ENCODE measurements at places on chromosomes 3 and 15. TPM values are rescaled to one million over a fixed set of nuclear protein-coding genes. Genes with fewer than 3 reads are reported as not detected.
A peak's percentile ranks its signal among the peaks of the same experiment; 100 is the strongest.

DNA sequence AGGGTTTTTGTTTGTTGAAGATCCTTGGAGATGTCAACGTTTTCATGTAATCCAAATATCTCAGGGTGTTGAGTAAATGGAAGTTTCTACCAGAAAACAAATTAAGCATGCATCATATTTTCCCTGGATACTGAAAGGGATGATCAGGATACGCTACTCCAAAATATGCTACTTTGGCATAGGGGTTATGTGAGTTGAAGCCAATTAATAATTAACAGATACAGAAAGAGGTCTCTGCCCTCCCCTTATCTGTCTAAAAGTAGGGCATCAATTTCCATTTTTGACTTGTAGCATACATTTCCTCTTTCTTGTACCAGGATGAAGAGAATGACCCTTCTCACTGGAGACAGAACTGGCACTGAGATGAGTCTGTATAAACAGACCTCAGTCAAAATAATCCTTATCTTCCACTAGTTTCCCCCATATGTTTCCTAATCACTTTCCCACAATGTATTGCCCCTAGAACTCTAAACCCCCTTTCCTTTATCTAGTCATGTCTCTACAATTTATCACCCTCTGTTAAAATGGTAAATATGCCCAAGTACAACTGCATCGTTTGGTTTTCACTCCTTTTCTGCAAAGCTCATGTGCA is 17.4 kb upstream of the ASB14 start:
- DNase-seq = no peak

- DNase-seq = no peak
These were observed 284.1 kb upstream of the ONECUT1 start for GRCh38 chr15:53074221-53074620.

DNA sequence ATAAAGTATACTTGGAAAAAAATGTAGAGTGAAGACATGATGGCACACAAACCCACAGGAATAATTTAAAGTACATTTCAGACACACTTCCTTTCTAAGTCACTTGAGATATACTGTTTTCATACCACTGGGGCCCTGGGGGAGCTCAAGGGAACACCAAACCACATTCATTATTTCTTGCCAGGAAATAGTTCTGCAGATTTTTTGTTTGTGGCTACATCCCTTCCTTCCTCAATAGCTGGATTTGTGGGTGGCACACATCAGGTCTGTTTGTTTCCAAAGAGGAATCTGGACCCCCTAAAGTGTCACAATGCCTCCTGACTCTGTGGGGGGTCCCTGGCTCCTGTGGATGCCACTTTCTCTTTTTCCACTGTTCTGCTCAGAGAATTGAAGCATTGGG is 153.5 kb upstream of the COL8A1 start:
- no peak for DNase-seq

- no peak for DNase-seq
These were observed 298 bp downstream of the BCL2L10 start for GRCh38 chr15:52112203-52112750.

- no peak for DNase-seq
These were observed 40.0 kb upstream of the IL12A start for GRCh38 chr3:159948429-159949144.

DNA sequence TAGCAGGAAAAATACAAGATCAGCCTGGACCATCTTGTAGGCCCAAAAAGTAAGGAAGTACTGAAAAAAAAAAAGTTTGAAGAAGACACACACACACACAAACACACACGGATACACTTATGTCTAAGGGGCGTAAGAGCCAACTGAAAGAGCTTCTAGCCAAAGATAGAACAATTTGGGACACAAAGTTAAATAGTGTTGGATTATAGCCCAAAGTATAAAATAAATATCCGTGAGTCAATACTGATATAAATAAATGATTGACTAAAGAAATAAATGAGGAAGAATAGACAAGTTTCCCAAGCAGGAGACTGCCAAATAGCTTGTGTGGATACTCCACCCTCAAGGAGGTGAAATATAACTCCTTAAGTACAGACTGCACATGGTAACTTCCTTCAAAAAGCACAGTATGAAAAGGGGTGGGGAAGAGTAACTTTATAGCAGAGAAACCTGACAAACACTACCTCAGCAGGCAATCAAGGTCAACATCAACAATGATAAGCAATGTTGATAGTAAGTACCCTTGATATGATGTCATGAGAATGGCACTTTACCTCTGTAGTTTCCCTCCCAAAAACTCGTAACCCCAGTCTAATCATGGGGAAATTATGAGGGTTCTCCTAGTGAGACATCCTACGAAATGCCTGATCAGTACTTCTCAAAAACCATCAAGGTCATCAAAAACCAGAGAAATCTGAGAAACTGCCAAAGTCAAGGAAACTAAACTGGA is 187.3 kb upstream of the ATP11B start:
- no peak for DNase-seq

DNA sequence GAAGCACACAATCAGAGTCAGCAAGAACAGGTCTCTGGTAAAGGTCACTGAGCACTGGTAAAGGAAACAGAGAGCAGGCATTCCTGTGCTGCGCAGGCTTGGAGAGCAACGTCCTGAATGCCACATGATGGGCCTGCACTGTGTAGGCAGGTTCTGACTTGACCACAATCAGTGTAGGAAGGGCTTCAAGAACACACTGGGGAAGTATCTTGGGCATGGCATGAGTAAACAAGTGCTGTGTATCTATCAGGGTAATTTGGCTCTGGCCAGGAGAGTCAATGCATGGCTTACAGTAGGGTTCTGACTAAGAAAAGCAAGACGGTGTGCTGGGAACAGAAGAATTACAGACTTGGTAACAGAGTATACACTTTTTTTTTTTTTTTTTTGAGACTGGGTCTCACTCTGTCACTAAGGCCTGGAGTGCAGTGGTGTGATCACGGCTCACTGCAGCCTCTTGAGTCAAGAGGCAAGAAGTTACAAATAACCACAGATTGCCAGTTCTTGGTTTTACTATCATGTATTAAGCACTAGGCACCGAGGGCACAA is 30.6 kb downstream of the TBC1D2B start:
- DNase-seq = no peak

- DNase-seq = peak; percentile 50
These were observed 55.6 kb downstream of the CGGBP1 start for GRCh38 chr3:88003115-88003755.

GRCh38 chr15:65752151-65752700 is 39.9 kb downstream of the DENND4A start:
- DNase-seq = no peak

DNA sequence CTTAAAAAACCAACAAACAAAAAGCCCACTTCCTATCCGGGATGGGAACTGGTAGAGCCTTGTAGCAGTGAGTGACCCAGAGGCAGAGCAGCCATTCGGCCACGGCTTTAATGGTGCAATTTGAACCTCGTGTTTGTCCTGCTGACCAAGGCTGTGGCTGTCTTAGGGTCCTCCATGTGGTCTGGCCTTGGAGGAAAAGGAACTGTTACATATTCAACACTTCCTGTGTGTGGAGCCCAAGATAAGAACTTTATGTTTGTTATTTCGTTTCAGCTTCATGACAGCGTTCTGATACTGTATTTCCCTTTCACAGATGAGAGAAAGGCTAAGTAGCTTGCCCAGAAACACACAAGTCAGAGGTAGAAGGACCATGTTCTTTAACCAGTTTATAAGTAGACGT is 269.8 kb downstream of the SV2B start:
- no peak for DNase-seq

DNA sequence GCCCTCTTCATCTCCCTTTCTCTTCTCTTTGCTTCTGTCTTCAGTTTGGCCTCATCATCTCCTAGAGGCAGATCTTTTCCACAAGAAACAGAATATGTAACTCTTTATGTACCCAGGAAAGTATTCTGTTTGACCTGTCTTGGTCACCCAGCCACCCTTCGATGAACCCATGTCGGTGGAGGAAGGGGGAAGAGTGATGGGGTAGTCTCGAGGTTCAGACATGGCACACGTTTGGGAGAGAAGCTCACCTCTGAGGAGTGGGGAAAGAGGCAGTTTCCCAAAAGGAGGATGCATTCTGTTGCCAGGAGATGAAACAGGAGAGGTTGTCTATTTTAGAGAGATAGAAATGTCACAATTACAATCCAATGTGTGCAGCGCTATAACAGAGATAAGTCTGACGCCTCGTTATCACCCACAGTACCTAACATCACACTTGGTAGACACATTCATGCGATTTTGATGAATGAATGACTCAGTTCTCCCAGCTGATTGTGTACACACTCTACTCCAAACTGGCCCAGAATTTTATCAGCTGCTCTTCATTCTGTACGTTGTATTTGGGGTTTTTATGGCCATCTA is 722 bp upstream of the CCDC50 start:
- no peak for DNase-seq

DNA sequence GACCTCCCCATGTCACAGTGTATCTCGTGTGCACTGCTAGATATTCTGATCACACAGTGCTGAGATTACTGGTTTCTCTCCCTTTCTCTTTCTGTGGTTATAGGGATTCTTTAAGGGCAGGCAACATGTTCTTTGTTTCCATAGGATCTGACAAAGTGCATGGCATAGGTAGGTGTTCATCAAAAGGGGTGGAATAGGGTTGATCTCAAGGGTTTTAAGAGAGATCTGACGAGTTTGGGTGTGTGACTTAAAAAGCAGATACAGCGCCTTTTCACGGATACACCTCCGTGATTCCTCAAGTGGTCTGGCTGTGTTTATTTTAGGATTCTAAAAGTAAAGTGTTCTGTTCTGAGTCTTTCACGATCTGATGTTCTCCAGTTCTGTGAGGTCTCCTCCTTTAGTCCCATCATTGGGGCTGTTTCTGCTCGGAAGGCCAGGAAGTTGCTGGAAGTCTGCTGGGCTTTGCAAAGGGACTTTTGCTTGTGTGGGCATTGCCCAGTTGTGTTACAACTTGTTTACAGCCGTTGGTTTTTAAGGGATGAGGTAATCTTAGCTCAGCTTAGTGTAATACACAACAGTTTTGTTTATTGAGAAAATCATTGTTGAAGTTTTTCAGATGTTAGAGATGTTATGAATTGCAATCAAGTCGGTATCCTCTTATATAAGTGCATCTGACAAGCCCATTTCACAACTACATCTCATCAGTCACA is 34.8 kb downstream of the IGF1R start:
- no peak for DNase-seq

GRCh38 chr15:32750979-32751378 is 33.2 kb downstream of the GREM1 start:
- no peak for DNase-seq

DNA sequence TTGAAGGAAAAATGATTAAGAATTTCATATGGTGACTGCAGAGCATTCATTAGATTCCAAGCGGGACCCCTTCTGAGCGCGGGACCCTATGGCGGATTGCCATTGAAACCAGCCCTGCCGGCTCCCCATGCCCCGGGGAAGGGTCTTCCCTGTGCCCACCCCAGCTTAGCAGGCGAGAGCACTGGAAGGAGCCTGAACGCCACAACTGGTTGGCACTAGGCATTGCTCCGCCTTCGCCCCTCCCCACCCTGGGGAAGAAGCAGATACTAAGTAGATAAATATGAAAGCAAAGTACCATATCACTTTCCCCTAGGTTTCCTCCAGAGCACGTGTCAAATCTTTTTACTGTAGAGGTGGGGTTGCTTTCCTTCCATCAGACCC is 70.7 kb downstream of the CYP19A1 start:
- no peak for DNase-seq

DNA sequence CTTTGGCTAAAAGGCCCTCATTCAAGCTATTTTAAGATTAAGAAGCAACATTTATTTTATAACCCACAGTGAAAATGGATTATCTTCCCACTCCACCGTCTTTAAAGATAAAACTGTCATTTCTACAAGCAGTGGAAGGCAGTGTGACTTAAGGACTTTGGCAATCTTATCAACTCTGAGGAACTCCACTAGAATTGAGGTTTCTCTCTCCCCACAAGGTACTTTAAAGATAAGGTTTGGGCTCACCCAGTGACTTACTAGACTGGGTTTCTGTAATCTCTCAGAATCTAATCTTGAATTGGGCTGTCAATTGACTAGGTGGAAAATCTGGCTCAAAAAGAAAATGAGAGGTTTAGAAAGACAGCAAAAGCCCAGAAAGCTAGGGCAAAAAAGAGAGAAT is 21.7 kb downstream of the ZNF385D start:
- no peak for DNase-seq

- no peak for DNase-seq
These were observed 26.7 kb upstream of the STAG1 start for GRCh38 chr3:136778865-136779264.

GRCh38 chr3:69867941-69868505 is 128.8 kb downstream of the MITF start:
- DNase-seq = no peak

DNA sequence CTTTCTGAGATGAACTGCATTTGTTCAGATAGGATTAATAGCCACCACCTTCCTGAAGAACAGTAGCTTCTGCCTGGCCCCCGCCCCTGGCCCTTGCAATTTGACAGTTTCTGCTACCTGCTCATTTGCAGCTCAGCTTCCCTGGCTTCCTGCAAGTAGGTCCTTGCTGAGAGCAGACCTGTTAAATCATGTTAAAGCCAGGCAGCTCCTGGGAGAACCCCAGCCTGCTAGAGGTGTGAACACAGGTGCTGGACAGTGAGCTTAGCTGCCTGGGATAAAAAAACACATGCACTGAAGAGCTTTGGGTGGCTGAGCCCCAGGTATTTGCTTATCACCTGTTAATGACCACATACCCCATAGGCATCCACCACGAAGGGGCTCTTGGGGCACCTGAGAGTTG is 143.4 kb downstream of the PTPRG start:
- no peak for DNase-seq

- no peak for DNase-seq
These were observed 445 bp upstream of the TSEN2 start for GRCh38 chr3:12483872-12484197.

GRCh38 chr3:16113704-16114103 is 60.8 kb upstream of the GALNT15 start:
- DNase-seq = no peak

DNA sequence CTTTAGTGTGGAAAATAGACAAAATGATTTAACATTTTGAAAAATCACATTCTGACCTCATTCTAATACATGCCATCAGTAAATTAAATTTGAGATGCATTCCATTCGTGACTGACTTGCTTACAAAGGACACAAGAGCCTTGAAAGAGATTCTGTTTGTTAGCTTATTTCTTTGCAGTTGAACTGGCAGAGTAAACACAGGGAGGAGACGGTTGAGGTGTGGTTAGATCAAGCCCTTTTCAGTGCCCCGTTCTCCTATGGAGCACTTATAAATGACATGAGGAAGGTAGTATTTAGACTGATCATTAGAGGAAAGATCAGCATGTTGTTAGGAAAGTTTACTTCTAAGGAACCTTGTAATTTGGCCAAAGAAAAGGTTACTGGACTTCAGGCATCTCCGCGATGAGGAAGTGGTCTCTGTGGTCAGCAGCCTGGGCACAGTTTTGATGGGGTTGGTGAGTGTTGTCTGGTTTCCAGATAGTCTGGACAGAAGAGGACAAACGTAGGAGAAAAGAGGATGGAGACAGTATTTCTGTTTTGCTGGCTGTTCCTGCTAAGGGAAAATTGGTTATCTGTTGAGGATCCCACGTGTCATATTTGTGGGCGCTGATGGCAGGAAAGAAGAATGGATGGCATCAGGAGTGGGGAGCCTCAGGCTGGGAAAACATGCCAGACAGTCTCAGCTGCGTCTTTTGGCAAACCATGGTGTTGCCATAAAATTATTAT is 328.9 kb upstream of the TBL1XR1 start:
- no peak for DNase-seq

Gene TMC3
- not detected for total RNA-seq

Gene LXN
- not detected for total RNA-seq

Gene IQCF6
- not detected for total RNA-seq

Gene STAB1
- 0.44 TPM for total RNA-seq

Gene CHCHD6
- total RNA-seq = 36.3 TPM

Gene CORO2B
- total RNA-seq = 2.8 TPM

Gene LMAN1L
- 0.17 TPM for total RNA-seq

Gene SLC22A14
- 0.22 TPM for total RNA-seq

Gene PLCD1
- total RNA-seq = 15.9 TPM

Gene GPR160
- total RNA-seq = 9.9 TPM

Gene AGBL1
- not detected for total RNA-seq

Gene SMCO1
- not detected for total RNA-seq

Gene NOX5
- total RNA-seq = 0.91 TPM
